Heart left ventricle (tissue), 16 donors: ENCODE measurements at places on chromosomes 2 and 18. TPM values are rescaled to one million over a fixed set of nuclear protein-coding genes. Genes with fewer than 3 reads are reported as not detected.

DNA sequence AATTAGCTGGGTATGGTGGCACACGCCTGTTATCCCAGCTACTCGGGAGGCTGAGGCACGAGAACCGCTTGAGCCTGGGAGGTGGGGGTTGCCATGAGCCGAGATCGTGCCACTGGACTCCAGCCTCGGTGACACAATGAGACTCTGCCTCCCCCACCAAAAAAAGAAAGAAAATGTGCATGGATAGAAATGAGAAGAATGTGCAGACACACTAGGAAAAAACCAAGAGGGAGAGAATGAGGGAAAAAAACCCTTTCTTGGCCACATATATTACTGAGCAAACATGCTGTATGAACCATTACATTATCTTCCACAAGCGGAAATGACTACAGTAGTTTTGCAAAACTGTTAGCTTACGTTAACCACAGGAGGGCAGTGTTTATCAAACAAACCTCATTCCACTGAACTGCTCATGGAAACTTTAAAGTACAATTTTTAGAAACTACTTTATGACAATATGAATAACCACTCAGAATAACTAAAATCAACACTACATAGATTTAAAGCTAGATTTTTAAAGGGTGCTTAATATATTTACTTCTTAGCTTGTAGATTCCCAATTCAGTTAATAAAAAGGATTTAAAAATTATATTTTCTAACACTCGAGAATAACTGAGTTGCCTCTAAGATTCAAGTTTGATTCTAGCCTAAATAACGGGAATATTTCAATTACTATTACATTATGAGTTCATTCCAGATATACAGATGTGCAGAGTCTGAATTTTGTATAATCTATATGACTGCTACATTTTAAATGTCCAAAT lies 26.4 kb downstream of the ASXL2 start:
- no peaks in the 10 kb centered on the region for H3K27me3 ChIP-seq
- no peak overlapping the region for H3K4me3 ChIP-seq
- no peak for DNase-seq
- H3K36me3 ChIP-seq, result no peaks in the 10 kb centered on the region
- H3K4me1 ChIP-seq, result peaks cover 15% of the 10 kb centered on the region
- H3K27ac ChIP-seq, result no peak overlapping the region

DNA sequence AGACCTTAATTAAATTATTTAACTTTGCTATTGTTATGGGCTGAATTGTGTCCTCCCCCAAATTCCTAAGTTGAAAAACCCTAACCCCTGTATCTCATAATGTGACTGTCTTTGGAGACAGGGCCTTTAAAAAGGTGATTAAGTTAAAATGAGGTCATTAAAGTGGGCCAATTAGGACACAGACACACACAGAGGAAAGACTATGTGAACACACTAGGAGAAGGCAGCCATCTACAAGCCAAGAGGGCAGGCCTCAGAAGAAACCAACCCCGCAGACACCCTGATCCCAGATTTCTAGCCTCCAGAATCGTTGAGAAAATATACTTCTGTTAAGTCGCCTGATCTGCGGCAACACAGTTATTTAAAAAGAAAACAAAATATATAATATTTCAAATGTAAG lies 6.4 kb downstream of the STK17B start:
- peaks cover 10% of the 10 kb centered on the region for H3K4me1 ChIP-seq
- peaks cover 17% of the 10 kb centered on the region for H3K36me3 ChIP-seq
- no peak overlapping the region for H3K27ac ChIP-seq
- H3K27me3 ChIP-seq, result no peaks in the 10 kb centered on the region
- no peak for DNase-seq

- no peak for DNase-seq
- H3K27me3 ChIP-seq, result peaks cover 18% of the 10 kb centered on the region
- no peaks in the 10 kb centered on the region for H3K36me3 ChIP-seq
- H3K4me3 ChIP-seq, result no peak overlapping the region
- H3K4me1 ChIP-seq, result no peaks in the 10 kb centered on the region
Observed at GRCh38 chr2:89763254-89763580, 1071.7 kb downstream of the RPIA start.

GRCh38 chr2:42916324-42916723 lies 123.9 kb upstream of the HAAO start:
- H3K4me1 ChIP-seq, result no peaks in the 10 kb centered on the region
- H3K27ac ChIP-seq, result no peak overlapping the region
- no peak overlapping the region for H3K4me3 ChIP-seq
- DNase-seq, result no peak

DNA sequence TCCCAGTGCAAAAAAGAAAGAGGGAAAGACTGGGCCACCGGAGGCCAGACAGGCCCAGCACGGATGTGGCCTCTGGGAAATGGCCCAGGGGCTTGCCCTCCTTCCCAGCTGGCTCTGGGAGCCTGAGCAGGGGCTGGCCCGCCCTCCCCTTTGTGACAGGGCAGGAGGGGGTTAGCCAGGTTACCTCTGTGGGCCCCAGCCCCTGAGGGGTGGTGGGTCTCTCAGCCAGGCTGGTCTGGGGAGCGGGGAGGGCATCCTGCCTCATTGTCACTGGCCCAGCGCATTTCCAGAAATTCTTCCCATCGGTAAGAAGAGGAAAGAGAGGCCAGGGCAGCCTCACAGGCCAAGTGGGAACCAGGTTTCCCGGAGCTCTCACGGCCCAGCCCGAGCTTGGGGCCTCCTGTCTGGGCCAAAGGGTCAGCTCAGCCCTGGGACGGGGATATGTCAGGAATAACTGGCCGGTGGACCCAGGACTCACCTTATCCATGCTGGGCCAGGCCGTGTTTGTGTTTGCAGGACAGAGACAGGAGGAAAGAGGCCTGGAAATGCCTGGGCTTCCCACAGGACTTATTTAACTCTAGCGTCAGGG lies 182.2 kb downstream of the ZFP36L2 start:
- no peaks in the 10 kb centered on the region for H3K27me3 ChIP-seq
- DNase-seq, result no peak
- peaks cover 9% of the 10 kb centered on the region for H3K4me1 ChIP-seq

DNA sequence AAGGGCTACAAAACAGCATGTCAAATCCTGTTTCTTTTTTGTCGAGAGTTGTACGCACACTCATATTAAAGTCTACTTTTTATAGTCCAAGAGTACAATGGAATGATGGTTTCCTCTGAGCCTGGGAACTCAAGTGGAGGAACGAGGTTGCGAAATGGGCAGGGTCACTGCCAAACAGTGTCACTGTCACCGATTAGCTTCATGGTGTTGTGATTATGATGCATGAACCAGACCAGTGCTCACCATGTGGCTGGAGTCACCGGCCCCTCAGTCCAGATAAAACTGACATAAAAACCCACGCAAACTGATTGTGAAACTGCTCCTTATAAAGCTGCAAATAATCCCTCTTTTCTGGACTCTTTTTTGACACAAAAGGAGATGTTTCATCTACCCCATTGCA lies 122.0 kb downstream of the COPS8 start:
- H3K27ac ChIP-seq, result peak overlapping the region; percentile 76
- H3K4me3 ChIP-seq, result no peak overlapping the region
- H3K27me3 ChIP-seq, result no peaks in the 10 kb centered on the region
- no peaks in the 10 kb centered on the region for H3K36me3 ChIP-seq
- H3K4me1 ChIP-seq, result peaks cover 43% of the 10 kb centered on the region
- DNase-seq, result peak; percentile 78

DNA sequence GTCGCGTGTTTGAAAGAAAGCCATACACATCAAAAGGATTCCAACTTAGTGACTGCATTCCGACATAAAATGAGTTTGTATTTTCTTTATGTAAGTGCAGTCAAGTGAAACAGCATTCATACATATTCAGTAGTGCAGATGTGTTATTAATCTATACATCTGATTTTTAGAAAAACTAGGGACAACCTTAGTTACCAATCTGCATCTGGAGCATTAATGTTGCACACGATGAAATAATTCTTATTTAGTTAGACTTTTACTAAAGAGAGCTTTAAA lies 1.9 kb downstream of the GORASP2 start:
- peaks cover 39% of the 10 kb centered on the region for H3K4me1 ChIP-seq
- no peaks in the 10 kb centered on the region for H3K27me3 ChIP-seq

DNA sequence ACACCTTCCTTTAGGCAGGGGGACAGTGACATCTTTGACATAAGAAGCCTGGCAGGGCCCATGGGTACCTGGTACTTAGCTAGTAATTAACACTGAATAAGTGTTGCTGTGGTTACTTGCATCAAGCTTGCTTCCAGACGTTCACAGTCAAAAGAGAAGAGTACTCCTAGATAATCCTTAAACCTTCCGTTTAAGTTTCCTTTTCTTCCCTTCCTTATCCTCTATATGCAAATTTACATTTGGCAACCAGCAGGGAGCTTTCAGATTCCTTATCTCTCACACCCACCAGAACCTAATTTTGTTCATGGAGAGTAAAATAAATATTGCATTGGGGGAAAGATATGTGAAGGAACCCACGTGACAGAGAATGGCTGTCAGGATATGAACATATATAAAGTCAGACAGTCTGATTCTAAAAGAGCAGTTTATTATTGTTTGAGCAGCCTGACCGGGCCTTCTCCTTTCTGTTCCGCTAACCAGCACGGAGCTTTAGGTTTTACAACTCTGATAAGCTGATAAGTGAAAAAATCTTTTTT lies 7.8 kb upstream of the RAB31 start:
- no peaks in the 10 kb centered on the region for H3K36me3 ChIP-seq
- no peaks in the 10 kb centered on the region for H3K27me3 ChIP-seq
- no peak for DNase-seq
- H3K4me1 ChIP-seq, result no peaks in the 10 kb centered on the region
- no peak overlapping the region for H3K27ac ChIP-seq

DNA sequence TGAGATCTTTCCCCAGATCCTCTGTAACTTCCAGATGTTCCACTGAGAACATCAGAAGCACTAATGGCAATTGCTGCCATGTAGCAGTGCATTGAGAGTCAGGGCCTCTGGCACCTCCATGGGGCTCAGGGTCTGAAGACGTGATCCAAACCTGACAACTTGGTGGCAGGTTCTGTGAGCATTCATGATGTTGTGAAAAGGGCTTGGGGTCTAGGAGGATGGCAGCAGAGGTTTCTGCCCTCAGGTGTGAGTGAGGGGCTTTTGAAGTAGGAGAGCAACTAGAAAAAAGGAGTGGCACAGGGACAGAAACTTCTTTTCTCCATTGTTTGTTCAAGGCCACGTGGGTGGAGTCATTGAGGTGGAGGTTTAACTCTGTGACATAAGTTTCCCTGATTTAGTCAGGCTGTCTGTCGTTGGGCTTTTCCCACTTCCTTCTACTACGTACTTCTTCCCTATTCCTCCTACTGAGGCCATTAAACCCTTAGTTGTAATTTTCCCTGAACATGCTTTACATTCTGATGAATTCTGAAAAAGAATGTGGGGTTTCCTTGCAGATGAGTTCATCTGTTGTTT lies 13.1 kb downstream of the CFLAR start:
- no peaks in the 10 kb centered on the region for H3K27me3 ChIP-seq
- H3K4me1 ChIP-seq, result peaks cover 98% of the 10 kb centered on the region
- peak overlapping the region; percentile 100 for H3K27ac ChIP-seq
- H3K4me3 ChIP-seq, result no peak overlapping the region

DNA sequence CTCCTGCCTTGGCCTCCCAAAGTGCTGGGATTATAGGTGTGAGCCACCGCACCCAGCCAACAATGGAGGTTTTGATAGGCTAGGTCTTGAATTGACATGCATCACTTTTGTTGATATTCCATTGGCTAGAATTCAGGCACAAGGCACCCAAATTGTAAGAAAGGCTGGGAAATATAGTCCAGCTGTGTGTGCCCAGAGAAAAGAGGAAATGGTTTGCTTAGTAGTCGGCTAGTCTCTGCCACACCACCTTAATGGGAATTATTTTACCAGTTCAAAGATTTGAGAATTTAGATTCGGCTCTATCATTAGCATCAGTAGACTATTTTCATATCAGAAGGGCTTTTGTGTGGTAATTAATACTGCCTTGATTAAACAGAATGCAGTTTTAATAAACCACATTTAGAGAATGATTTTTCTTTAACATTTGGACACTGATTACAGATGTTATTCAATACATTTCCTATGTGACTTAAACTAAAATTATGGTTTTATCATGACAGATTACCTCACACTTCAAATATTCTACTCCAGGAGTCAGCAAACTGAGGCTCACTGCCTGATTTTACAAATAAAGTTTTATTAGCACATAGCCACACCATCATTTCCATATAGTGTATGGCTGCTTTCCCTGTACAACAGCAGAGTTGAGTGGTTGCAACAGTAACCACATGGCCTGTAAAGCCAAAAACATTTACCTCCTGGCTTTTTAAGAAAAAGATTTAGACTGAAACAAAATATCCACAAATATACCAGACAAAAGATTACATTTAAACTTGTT lies 27.4 kb downstream of the DBI start:
- no peaks in the 10 kb centered on the region for H3K36me3 ChIP-seq
- H3K27me3 ChIP-seq, result no peaks in the 10 kb centered on the region
- no peak for DNase-seq
- no peak overlapping the region for H3K27ac ChIP-seq
- peaks cover 11% of the 10 kb centered on the region for H3K4me1 ChIP-seq

- H3K4me1 ChIP-seq, result no peaks in the 10 kb centered on the region
- H3K36me3 ChIP-seq, result no peaks in the 10 kb centered on the region
- H3K27me3 ChIP-seq, result no peaks in the 10 kb centered on the region
Observed at GRCh38 chr2:142965443-142965842, 88.0 kb downstream of the KYNU start.

DNA sequence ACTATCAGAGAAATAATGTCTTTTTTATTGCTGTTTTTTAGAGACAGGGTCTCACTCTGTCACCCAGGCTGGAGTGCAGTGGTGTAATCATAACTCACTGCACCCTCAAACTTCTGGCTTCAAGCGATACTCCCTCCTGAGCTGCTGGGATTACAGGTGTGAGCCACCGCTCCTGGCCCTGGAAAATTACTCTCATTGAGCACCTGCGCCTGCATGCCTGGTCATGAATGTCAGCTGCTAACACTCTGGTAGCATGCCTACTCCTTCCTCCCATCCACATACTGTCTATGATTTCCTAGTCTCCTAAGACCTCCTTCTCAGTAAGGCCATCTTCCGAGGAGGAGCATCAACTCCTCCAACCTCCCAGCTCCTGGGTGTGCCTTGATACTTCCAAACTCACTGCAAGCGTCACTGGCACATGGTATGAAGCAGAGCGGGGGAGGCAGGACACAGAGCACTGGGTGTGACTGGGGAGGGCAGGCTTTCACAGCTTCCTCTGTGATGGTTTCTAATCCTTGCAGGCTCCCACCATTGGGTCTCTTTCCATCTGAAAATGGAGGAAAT lies 1.6 kb upstream of the MAP2 start:
- H3K4me1 ChIP-seq, result peaks cover 23% of the 10 kb centered on the region
- no peak overlapping the region for H3K27ac ChIP-seq
- H3K4me3 ChIP-seq, result no peak overlapping the region
- DNase-seq, result no peak
- H3K36me3 ChIP-seq, result no peaks in the 10 kb centered on the region

The FBXO41 gene
- polyA plus RNA-seq, result 0.42 TPM

The GPBAR1 gene
- polyA plus RNA-seq, result 1.00 TPM

The DUSP11 gene
- polyA plus RNA-seq, result 10.5 TPM

The RAMP1 gene
- 164 TPM for polyA plus RNA-seq

The CFAP65 gene
- polyA plus RNA-seq, result not detected
